ENCODE measurements at places on chromosomes 2 and 18.

GRCh38 chr18:45522371-45522770, 92.9 kb upstream of the SLC14A2 start:
- no peak for DNase-seq

- DNase-seq: no peak
These were observed 10.0 kb upstream of the ALPG start for GRCh38 chr2:232396683-232397082.

DNA sequence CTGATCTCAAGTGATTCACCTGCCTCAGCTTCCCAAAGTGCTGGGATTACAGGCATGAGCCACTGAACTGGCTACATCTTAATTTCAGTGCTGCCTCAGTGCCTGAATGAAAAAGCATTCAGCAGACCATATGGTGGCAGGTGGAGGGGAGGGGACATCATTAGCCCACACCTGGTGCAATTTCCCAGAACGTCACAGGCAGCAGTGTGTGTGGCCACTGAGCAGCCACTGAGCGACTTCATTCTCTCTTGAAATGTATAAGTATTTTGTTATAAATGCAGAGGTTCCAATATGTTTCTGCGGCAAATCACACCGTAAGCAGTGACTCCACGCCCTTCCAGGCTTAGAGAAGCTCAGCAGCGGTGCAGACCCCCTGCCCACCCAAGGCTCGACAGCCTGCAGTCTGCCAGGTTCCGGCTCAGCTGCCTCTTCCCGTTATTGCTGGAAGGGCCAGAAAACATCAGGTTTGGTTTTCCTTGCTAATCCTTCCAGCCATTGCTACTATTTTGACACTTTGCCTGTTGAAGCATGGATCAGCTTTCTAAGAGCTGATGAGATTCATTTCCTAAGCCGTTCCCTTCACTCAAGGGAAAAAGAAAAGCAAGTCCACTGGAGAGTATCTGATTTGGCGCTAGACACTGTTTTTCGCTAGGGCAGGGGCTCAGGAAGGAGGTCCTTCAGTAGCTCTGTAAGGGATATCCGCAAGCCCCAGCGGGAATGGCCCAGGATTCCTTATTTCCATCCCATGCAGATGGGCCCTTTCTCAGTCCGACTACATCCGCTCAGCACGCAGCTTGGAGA, 250.7 kb downstream of the VAPA start:
- peak; percentile 96 for DNase-seq

- DNase-seq: peak; percentile 82
These were observed 48.8 kb downstream of the C2orf42 start for GRCh38 chr2:70141902-70142589.

DNA sequence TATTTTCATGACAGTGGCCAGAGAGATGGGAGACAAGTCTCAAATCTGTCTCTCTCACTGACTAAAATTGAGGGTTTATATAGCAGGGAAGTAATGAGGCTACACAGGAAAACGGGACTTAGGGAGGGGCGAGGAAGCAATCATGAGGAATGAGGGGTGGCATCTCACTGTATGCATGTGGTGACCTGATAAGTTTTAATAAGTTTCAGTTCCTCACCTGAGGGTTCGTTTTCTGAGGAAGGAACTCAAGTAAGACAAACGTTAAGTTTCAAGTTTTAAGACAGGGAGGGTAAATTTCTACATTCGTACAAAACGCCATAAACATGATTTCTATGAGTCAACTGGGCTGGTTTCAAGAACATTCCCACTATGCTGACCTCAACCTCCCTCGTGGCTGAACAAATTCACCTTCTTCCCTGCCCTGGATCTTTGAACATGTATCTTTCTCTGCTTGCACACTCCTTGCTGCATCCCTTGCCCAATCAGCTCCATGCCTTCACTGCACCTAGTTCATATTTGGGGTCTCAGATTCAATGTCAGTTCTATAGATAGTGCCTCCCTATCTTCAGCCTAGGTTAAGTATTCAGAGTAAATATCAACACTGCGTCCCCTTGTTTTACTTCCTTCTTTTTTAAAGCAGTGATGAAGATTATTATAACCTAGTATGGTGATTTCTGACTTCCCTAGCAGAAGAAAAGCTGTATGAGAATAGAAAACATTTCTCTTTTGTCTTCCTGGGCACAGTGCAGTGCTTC, 53.3 kb upstream of the CNTNAP5 start:
- DNase-seq: no peak

DNA sequence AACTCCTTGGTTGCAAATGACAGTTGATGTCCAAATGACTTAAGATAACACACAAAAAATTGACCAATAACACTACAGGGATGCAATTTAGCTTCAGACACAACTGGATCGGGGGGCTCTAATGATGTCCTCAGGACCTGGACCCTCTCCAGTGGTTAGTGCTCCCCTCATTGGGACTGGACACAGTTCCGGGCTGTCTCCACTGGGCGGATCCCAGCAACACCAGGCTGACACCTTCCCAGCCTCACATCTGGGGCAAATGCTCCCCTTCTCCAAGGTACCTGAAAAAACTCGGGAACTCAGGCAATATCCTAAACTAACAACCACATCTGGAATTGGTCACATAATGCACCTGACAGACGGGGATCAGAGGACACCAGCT, 48.7 kb downstream of the PSMG2 start:
- DNase-seq: no peak

DNA sequence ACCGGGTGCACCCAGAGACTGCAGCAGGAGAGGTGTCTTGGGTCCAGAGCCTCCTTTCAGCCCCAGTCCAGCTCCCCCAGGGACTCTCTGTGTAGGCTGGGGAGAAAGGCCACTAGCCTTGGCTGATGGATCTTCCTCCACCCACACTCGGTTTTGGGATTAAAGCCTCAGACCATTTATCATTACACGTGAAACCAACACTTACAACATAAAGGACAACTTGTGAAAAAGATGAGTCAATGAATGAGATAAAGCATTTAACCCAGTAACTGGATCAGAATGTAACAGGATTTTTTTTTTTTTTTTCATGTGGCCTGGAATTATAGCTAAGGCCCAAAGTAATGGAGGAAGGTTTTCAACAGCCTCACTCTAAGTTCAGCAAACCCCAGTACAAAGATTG, 32.1 kb downstream of the NAT8 start:
- no peak for DNase-seq

- DNase-seq: no peak
These were observed 8.6 kb upstream of the FAHD2A start for GRCh38 chr2:95393901-95394300.

GRCh38 chr2:225337183-225337582, 62.3 kb upstream of the NYAP2 start:
- DNase-seq: no peak

DNA sequence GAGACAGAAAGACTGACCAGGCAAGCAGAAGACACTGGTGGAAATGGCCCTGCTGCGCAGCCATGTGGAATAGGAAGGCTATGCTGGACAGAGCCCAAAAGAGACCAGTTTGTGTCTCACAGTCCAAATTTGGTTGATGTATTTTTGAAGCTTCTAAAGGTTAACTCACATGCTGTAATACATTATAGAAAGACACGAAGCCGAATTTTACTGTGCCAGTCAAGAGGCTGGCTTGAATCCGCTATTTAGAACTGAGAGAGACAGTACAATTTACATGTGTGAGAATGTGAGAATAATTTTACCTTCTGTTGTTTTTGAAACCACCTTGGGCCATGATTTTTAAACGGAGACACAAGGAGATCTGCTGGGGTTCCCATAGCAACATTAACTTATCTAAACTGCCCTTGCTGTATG, 113.6 kb downstream of the METTL8 start:
- no peak for DNase-seq

DNA sequence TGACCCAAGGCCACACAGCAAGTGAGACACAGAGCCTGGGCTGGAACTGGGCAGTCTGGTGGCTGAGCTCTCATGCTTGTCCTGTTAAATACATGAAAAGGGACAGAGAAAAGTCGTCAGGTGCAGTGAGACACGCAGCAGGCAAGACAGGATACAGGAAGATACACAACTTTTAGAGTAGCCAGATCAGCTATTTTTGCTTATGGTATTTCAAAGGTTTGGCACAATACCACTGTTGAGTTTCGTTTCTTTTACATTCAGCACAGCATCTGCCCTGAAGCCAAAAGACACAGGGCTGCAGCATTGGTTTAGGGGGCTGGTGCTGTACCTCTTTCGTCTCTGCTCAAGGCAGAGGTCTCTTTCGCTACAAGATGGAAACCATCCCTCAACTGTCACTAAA, 14.0 kb downstream of the FHL2 start:
- no peak for DNase-seq

- DNase-seq: no peak
These were observed 32.5 kb downstream of the SLC66A3 start for GRCh38 chr2:11187731-11188130.

- DNase-seq: peak; percentile 13
These were observed 4.7 kb upstream of the KCNF1 start for GRCh38 chr2:10906926-10907625.

GRCh38 chr2:205212357-205212756, 469.9 kb upstream of the NRP2 start:
- DNase-seq: peak; percentile 19

- DNase-seq: peak; percentile 86
These were observed 261.6 kb downstream of the NAPG start for GRCh38 chr18:10787293-10787901.

- peak; percentile 64 for DNase-seq
These were observed 1.3 kb downstream of the LRRTM1 start for GRCh38 chr2:80303006-80303908.

DNA sequence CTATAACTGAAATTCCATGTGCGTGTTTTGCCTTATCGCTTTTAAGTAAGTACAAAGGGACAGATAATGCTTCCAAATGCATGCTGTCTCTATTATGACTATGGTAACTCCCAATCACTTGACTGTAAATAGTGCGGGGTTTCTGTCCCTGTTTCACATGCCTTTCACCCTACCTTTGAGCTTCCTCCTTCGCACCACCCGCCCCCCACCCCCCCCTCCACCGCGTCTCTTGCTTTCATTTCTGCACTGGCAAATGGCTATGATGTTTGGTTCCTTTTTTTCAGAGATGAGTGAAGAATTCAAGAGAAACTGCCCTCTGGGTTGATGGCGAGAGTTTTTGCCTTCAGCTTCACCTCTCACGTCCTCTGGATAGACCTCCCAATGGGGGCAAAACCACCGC, 25.0 kb upstream of the SPP2 start:
- DNase-seq: peak; percentile 17

GRCh38 chr2:121074293-121074932, 210.6 kb downstream of the TFCP2L1 start:
- peak; percentile 15 for DNase-seq

- no peak for DNase-seq
These were observed 29.5 kb upstream of the NFU1 start for GRCh38 chr2:69466728-69467127.

DNA sequence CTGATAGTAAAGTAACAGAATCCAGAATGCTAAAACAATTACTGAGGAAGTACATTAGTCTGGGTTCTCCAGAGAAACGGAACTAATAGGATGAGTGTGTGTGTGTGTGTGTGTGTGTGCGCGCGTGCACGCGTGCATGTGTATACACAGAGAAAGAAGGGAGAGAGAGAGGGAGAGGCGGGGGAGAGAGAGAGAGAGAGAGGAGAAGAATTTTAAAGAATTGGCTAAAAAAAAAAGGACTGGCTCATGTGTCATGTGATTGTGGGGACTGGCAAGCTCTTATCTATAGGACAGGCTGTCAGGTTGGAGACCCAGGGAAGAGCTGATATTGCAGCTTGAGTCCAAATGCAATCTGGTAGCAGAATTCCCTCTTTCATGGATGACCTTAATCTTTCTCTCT, 976.2 kb upstream of the CDH2 start:
- no peak for DNase-seq

DNA sequence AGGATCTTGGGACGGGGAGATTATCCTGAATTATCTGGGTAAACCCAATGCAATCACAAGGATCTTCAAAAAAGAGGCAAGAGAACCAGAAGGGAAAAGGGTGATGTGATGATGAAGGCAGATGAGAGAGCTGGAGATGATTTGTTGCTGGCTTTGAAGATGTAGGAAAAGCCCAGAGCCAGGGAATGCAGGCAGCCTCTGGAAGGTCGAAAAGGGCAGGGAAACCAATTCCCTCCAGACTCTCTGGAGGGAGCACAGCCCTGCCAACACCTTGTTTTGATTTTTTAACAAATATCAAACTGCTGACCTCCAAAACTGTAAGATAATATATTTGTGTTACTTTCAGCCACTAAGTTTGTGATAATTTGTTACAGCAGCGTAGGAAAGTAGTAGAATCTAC, 48.9 kb upstream of the IL1R2 start:
- DNase-seq: no peak

DNA sequence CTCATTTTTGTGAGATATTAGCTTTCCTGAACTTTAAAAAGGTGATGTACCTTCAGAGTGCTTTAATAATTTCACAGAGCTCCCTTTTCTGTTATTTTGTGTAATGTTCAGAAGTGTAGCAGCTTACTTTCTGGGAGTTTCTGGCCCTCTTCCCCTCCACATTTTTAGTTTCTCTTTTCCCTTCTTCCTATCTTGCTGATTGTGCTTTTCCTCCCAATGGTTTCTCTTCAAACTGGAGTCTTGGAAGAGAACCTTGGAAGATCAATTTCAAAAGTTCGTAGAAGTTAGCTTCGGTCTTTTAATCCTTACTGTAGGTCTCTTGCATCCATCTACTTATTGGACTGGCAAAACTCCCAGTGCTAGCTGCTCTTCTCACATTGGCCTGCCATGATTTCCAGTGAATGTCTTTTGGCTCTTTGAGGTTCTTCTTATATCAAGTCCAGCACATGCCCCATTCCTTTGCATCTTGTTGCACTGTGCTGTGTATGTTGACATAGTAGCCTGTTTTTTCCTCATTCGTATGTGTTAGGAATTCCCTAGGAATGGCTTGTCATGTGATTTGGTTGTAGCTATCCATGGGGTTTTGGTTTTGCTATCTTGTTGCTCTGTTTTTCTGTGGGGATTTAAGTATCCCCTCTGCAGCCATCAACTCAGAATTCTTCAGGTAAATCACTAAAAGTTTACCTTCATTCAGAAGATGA, 7.8 kb downstream of the CCNT2 start:
- no peak for DNase-seq

DNA sequence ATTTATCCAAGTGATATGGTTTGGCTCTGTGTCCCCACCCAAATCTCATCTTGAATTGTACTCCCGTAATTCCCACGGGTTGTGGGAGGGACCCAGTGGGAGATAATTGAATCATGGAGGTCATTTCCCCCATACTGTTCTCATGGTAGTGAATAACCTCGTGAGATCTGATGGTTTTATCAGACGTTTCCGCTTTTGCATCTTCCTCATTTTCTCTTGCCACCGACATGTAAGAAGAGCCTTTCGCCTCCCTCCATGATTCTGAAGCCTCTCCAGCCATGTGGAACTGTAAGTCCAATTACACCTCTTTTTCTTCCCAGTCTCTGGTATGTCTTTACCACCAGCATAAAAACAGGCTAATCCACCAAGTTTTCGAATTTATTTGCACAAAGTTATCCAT, 20.3 kb upstream of the CHST10 start:
- no peak for DNase-seq

- DNase-seq: peak; percentile 69
These were observed 4.9 kb downstream of the IRS1 start for GRCh38 chr2:226794751-226795171.

- no peak for DNase-seq
These were observed 87.7 kb downstream of the SH3YL1 start for GRCh38 chr2:175880-176820.

Measured in NCI-H69 (cell line).